Stromal cell of bone marrow (primary cell): ENCODE measurements at places on chromosomes 5 and 9.

GRCh38 chr5:1380011-1380817 lies 35.3 kb upstream of the CLPTM1L start:
- DNase-seq = no peak

DNA sequence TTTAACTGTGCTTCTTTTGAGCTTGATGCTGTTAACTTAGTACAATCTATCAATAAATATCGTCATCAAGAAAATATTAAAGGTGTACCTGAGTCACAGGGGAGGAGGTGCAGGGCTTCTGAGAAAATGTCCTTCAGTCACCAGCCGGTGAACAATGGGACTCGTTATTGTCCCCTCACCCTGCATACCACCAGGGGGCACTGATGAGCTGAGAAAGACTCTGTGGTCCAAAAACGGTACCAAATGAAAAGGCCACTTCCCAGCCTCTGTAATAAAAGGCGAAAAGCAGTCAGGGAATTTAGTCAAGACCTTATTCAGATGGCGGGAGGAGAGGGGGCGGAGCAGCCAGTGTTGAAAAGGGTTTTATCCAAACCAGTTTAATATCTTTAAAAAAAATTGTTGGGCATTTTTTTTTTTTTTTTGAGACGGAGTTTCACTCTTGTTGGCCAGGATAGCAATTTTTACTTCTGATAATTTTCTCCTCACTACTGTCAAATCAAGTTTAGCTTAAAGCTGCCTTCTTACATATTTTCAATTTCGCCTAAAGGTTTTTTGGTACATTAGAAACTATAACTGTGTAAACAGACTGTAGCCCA lies 271.9 kb upstream of the ADAMTS16 start:
- peak; percentile 31 for DNase-seq

DNA sequence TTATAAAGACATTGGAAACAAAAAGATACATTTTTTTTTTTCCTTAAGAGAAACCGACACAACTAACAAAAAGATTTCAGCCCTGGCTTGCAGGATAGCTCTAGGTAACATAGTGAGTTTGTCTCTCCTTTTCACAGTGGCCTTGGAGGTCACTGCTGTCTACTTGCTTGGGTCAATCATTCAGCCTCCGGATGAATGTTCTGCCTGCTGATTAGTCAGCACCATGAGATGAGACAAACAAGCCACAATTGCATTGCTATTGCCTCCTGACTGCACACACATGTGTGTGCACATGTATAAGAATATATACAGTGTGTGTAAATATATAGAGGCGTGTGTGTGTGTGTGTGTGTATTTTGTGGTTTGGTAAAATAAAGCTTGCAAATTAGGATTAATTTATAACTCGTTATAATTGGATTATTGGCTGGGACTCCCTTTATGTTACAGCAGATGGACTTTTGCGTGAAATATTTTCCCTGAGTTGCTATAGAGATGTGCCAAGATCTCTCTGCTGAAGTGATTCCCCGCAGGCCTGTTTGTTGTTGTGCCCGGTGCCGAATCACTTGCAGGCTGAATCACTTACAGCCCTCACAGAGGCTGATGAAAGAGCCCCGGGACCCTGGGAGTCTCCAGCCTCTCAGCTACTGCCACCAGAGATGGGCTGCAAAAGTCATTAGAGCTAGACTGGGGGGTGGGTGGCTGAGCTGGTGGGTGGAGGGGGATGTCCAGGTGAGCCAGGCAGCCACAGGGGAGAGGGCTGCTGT lies 161.2 kb downstream of the FGF18 start:
- peak; percentile 54 for DNase-seq

- DNase-seq = no peak
Measured at GRCh38 chr5:11292648-11293356, 531.8 kb upstream of the DAP start.

DNA sequence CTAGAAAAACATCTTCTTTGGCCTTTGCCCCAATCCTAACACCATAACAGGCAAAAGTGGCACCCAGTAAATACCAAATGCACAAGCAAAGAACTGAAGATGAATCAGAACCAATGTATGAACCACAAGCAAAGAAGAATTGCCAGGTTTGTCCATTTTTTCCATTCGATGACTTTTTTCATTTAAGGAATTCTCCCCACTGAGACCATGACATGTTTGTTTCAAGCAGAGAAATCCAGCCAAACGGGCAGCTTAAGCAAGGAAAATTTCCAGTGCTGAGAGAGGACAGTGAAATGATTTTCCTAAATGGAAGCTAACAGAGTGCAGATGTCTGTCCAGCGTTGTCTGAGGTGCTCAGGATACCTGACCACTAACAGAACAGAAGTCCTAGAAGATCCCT lies 203.7 kb downstream of the ADAMTS12 start:
- peak; percentile 75 for DNase-seq

- DNase-seq = no peak
Measured at GRCh38 chr9:19998153-19998552, 209.3 kb upstream of the SLC24A2 start.

DNA sequence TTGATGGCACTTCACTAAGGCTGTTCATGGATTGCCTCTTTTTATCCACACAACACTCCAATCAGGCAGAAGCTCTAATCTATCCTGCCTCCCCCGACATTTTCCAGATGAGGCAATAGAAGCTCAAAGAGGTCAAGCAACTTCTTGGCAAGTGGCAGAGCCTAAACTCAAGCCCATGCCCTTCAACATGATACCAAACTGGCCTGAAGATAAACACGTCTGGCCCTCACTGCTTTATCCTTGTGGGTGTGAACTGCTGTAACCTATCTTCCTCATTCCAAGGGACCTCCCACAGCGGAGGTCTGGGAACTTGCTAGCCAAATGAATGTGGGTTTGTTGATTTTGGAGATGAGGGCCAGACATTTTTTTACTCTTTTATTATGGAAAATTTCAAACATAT lies 9.5 kb downstream of the SLC35A4 start:
- no peak for DNase-seq

DNA sequence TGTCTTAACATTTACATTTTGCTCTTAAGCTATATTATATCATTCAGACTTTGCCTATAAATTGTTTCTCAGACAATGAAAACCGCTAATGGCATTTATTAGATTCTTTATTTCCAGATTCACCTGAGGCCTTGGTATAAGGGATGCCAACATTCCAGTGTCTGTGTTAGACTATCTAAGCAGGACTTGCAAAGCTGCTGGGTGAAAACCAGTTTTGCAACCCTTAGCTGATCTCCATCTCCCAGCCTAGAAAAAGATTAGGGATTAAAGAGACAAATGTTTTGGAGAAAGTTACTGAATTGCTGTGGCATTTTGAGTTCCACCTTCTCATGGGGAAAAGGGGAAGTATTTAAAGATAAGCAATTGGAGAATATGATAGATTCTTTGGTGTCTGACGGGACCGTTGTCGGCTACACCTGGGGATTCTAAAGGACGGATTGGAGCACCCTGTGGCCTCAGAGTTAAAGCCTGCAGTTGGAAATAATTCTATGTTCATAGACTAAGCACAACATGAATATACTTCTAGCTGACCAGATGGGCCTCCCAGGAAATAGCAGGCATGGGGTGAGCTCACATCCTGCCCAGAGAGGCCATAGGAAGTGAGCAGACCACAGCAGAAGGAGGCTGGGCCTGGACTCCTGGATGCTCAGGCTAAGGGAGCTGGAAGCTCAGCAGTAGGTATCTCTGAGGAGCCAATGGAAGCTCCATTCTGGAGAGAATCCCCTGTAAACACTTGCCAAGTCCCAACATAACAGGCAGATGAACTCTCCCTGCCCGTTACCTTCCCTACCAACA lies 21.8 kb downstream of the ENTREP1 start:
- no peak for DNase-seq

DNA sequence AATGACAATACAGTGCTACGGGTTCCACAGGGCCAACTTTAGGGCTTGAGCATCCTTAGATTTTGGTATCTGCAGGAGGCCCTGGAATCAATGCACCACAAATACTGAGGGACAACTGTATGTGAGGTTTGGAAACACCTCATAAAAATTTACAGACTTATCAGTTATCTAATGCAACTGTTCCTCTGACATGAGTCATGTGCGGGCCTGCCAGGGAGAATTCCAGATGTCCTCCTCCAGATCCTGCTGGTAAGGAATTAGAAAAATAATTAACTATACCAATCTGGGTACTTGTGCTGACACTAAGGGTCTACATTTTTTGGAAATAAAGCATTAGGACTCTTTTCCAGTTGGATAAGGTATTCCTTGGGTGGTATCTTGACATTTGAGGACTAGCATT lies 333.3 kb downstream of the ARRDC3 start:
- no peak for DNase-seq

DNA sequence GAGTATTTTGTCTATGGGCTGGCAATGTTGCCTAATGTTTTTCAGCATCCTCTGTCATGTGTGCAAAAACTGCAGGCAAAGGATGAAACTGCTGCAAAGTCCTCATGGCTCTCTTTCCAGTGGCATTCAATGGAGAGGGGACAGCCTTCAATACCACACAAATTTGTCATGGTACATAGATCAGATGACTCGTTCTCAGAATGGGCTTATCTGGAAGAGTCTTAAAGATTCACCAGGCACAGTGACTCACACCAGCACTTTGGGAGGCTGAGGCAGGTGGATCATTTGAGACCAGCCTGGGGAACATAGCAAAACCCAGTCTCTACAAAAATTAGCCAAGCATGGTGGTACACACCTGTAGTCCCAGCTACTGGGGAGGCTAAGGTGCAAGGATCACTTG lies 5.3 kb downstream of the CDKN2AIPNL start:
- no peak for DNase-seq

DNA sequence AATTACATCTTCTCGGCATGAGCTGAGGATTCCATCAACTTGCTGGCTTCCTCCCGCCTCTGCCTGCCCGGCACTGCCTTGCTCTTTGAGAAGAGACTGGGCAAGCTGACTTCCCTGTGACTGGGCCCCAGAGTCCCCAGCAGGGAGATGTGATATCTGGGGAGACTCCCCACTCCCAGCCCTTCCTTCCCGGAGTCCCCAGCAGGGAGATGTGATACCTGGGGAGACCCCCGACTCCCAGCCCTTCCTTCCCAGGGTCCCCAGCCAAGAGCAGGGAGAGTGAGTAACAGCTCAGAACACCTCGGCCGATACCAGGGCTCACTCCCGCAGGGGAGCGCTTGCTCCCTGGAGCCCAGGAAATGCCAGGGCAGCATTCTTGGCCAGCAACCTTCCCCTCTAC lies 90.1 kb upstream of the NEURL1B start:
- no peak for DNase-seq

- DNase-seq = peak; percentile 63
Measured at GRCh38 chr5:125232779-125233230, 486.4 kb upstream of the ZNF608 start.

GRCh38 chr9:91212596-91213243 lies 149.0 kb downstream of the AUH start:
- no peak for DNase-seq

GRCh38 chr5:151755383-151755782 lies 3.0 kb downstream of the ATOX1 start:
- no peak for DNase-seq

GRCh38 chr5:36152324-36153297 lies 700 bp downstream of the SKP2 start:
- no peak for DNase-seq

DNA sequence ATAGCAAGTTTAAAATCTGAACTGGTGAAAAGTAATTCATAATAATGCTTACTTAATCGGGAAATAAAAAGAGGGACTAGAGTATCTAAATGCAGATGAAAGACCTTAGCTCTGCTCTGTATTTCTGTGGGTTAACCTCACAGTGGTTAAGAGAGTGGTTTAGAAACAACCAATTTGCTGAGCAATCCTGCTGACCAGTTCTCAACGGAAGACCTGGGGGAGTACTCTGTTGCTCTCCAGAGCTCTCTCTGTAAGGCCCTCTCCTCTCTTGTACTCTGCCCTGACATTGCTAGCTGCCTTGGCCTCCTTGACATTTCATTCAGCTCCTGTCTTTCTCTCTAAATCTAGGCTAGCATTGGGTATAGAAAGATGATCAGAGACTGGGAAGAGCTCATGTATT lies 1186.6 kb upstream of the SEMA6A start:
- no peak for DNase-seq

- DNase-seq = no peak
Measured at GRCh38 chr5:107483231-107484024, 187.3 kb downstream of the EFNA5 start.

- peak; percentile 99 for DNase-seq
Measured at GRCh38 chr9:33473643-33474352, at the start of gene NOL6. TSS of gene NOL6 (minus strand) at chr9:33473924. CDS start at chr9:33473842, 82 bp downstream.

DNA sequence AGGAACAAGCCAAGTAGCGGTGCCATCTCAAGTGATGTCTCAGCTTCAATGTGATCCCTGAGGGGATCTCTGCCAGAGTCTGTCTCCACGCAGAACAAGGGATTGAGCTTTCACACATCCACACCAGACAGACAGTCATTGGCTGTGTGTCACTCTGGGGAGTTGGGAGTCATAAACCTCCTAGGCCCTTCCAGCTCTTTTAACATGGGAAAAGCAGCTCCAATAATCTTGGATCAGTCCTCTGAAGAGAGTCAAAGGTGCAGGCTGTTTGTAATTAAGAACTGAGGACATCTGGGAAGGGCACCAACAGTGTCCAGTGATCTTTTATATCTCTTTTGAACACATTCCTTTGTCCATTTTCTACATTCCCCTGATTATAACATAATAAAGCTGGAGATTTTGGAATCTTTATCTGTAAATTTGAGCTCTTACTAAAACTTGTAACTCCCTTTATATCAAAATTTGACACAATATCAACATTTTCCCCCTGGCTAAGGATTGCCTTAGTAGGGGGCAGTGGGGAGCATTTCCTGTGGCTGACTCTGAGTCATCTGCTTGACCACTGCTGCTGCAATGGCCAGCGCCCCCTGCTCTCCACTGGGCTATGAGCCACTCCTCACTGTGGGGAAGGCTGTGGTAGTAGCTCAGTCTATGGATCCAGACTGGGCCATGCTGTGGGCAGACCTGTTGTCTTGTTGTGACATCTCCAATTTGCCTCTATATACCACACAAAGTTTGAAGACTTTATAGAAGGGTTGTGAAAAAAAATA lies 284.4 kb downstream of the OSTF1 start:
- DNase-seq = peak; percentile 19

DNA sequence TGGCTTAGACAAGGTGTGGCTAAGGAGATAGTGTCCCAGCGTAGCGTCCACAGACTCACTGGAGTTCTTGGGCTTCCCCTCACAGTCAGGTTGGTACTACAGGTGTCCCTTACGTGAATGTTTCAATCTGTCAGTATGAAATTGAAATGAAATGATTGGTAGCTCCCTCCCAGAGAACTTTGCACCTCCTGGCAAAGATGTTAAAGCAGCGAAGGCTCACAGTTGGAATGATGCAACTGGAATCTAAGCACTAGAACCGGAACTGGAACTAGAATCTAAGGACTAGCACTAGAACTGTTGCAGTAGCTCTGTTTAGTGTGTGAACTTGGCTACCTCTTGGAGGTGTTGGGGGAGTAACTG lies 1.1 kb downstream of the SLC31A1 start:
- DNase-seq = no peak

DNA sequence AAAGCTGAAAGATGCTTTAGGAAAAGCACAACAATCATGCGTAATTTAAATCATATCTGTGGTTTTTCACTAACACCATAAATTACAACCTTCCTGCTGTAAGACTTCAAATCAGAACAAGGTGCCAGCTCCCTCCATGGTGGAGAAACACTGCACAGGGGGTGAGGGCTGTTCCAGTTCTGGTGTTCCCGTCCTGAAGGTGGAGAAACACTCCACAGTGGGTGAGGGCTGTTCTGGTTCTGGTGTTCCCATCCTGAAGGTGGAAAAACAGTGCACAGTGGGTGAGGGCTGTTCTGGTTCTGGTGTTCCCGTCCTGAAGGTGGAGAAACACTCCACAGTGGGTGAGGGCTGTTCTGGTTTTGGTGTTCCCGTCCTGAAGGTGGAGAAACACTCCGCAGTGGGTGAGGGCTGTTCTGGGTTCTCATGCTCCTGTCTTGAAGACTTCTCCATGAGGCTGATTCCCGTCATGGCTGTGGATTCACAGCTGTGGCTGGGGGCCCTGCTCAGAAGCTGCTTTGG lies 12.9 kb downstream of the PLEKHG4B start:
- DNase-seq = no peak

- DNase-seq = no peak
Measured at GRCh38 chr5:74865256-74865803, 857 bp downstream of the FAM169A start.
